ENCODE measurements at places on chromosomes 7 and 10.
A peak's percentile ranks its signal among the peaks of the same experiment; 100 is the strongest.

DNA sequence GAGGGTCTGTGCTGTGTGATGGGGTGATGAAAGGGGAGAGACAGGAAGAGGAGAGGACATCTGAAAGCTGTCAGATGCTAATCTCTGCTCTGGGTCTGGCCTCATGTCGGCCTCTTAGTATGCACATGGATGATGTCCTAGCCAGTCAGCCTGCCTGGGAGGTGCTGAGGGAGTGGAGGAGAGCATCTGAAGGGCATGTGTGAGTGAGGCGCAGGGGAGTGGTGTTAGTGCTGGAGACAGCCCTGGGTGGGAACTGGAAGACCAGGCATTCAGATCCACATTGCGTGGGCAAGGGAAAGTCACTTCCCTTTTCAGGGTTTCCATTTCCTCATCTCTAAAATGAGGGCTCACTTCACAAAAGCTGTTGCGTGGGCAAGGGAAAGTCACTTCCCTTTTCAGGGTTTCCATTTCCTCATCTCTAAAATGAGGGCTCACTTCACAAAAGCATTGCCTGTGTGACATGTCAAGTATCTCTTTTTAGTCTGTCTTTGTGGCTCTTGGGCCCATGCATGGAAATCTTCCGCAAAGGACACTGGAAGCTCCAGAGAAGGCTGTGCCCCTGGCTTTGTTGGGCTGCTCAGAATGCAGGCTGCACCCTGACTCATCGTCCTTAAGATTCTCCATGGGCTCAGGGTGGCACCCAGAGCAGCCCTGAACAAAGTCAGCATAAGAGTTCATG lies 10.0 kb downstream of the SFTPD start:
- DNase-seq, result no peak

DNA sequence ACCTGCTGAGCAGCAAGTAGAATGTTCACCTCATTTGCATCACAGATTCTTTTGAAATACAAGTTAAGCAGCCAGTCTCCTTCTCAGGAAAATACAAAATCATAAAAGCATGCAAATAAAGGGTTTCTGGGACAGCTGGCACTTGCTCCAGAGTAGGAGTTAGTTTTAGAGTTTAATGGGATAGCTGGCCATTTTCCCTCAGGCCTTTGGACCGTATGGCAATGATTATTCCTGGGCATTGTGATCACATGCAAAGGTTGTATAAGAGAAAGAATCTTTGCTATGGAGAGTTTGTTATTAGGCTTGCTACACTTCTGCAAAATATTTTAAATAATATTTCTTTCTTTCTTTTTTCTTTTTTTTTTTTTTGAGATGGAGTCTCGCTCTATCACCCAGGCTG lies 240.8 kb downstream of the CDK14 start:
- no peak for DNase-seq

- no peak for DNase-seq
Measured at GRCh38 chr7:55641811-55642210, 69.5 kb upstream of the VOPP1 start.

DNA sequence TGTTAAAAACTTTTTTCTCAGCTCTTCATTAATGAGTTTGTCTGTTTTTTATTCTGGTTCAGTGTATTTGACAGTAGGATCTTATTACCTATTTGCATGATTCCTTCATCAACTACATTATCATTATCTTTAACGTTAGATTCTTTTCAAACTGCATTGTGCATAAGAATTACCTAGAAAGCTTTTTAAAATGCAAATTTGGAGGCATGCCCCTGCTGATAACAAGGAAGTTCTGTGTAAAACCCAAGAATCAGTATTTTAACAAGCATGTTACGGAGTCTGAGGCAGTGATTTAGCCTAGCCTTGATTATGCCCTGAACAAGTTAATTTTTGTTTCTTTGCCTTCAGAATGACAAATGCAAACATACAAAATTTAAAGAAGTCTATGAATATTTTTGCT lies 14.2 kb downstream of the AHR start:
- no peak for DNase-seq

DNA sequence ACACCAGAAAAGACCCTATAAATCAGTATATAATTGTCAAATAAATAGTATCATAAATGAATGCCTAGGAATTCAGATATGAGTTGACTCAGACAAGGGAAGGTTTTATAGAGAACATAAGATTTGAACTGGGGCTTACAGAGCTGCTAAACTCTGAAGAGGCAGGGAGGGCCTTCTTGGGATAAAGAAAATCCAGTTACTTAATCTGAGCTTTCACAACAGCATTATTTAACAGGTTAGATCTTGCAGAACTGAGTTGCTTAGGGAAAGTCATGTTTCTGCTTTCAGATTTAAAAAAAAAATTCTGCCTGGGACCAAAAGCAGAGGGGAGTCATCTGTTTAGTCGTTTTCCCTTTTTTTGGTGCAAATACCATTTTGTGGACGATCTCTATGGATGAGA lies 594.8 kb upstream of the FZD8 start:
- DNase-seq, result no peak

DNA sequence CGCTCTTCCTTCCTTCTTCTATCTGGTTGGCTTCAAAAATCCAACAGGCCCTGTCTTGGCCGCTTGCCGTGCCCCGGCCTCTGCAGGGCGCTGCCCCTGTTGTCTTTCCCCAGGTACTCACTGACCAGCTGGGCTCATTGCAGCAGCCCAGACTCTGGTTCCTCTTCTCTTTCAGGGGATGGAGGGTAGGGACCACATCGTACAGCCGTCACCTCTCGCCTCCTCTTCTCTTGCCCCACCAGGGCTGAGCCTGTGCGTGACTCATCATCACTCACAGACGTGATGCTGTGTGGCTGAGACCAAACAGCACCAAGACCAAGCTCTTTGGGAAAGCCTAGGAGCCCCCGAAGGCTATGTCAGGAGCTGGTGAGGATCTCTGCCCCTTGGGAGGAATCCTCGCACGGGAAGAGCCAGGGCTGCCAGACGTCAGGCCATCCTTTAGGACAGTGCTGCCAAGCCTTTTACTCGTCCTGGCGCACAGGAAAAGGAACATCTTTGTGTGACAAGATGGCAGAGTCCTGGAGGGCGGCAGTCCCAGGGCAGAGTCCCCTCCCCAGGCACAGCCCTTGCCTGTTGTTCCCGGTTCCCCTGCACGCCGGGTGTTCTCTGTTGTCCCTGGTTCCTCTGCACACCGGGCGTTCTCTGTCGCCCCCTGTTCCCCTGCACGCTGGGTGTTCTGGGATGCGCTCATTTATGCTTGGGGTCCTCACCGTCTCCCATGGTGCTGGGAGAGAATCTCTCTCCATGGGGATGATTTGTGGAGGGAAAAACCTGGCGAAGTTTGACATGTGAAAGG lies 188.5 kb upstream of the SHH start:
- no peak for DNase-seq

- no peak for DNase-seq
Measured at GRCh38 chr10:48429309-48429708, 122.8 kb downstream of the MAPK8 start.

DNA sequence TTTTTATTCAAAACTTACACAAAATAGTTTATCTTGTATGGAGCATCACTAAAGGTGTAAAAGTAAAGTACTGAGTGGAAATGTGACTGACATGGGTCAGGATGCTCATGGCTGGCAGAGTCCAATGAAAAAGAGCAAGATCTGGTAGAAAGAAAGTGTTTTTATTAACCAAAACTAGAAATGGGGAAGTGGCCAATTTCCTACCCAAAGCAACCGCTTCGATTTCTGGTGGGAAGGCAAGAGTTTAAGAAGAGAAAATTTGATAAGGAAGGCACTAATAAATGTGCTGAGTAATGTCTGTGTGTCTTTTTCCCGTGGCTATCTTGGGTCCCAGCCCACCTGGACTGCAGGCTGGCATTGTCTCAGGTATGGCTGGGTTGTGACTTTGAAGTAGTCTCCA lies 277.7 kb downstream of the ANKRD7 start:
- DNase-seq, result no peak

GRCh38 chr10:51302316-51302715 lies 228.0 kb downstream of the PRKG1 start:
- DNase-seq, result no peak

- DNase-seq, result no peak
Measured at GRCh38 chr10:70492786-70493659, 14.5 kb downstream of the PALD1 start.

- DNase-seq, result no peak
Measured at GRCh38 chr7:128906001-128906765, 4.3 kb downstream of the KCP start.

DNA sequence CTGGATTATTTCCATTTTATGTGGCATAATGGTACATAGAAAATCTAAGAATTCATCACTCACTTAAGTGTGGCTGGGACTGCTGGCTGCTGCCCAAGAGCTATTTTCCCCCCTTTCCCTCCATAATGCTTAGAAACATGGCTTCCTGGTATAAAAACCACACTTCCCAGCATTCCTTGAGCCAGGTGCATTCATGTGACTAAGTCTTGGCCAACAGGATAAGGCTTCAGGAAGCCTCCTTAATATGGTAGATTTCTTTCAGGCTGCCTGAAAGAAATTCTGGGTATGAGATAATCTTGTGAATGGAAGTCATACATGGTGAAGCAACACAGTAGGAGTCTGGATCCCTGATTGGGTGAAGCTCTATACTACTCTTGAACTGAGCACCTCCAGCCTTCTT lies 178.0 kb downstream of the JAZF1 start:
- DNase-seq, result peak; percentile 17

DNA sequence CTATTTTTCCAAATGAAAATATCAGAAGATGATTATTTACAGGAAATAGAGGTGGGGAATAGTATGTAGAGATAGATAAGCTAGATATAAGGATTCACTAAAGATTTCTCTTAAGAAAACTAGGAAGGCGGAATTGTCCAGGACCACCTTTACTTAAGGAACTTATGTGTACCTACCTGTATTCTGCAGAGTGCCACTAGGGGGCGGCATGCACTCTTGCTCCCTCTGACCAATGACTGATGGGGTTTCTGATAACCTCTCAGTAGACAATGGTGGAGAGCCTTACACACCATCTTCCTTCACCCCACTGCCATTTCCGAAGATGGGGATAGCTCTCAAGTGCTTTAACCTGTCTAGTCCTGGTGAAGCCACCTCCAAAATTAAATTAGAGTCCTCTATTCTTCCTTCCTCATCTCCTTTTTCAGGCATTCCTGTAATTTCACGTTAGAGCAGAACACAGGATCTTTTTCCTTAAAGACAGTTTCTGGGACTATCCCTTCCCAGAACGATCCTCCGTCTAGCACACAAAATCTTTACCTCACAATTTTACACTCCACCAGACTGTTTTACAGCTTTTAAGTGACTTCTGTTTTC lies 453.1 kb downstream of the SORCS1 start:
- peak; percentile 14 for DNase-seq

- DNase-seq, result no peak
Measured at GRCh38 chr10:122754491-122755235, 55.0 kb upstream of the C10orf120 start.

GRCh38 chr7:73567846-73568685 lies 10.3 kb downstream of the TBL2 start:
- DNase-seq, result no peak

Measured in SW480 (cell line).